ENCODE measurements at places on chromosomes 3 and 15.

- DNase-seq = no peak
Measured at GRCh38 chr3:105799286-105799685, 69.5 kb downstream of the CBLB start.

DNA sequence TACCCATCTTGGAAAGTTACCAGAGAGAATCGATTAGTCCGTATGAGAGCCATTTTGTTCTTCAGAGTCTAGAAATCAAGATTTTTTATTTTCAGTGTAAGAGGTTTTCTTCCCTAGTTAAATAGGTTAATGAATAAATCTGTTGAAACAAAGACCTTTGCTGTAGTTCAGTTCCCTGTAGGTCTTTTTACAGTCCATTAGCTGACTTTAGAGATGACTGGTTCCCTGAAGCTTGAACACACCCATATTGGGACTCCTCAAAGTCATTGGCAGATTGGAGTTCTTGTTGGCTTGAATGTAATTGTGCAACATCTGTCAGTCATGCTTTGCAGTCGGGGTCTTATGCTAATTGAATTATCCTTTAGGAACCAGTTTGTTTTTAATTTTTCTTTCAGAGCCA is 45.3 kb downstream of the SEMA6D start:
- DNase-seq = no peak

- DNase-seq = no peak
Measured at GRCh38 chr3:87575550-87575949, 299.2 kb upstream of the POU1F1 start.

GRCh38 chr3:136624371-136624770 is 127.8 kb downstream of the STAG1 start:
- DNase-seq = no peak

DNA sequence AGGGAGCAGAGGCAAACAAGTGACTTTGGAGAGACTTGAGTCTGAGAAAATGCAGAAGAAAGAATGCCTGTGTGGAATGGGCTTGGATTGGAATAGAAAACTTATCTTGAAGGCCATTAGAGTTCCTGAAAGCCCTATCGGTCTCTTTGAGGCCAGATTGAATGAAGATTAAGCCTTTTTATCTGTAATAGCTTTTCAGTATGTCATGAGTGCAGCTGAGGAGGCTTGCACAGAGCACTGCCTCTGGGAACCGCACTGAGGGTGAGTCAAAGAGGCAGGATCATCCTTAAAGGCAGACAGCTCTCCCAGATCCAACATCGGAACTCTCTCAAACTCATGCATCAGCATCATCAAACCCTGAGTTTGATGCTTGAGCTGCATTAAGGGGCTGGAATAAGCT is 515.2 kb downstream of the NTRK3 start:
- no peak for DNase-seq

- no peak for DNase-seq
Measured at GRCh38 chr15:88652456-88653199, 13.8 kb downstream of the ISG20 start.

- DNase-seq = no peak
Measured at GRCh38 chr15:41051139-41051538, 64.9 kb downstream of the INO80 start.

GRCh38 chr3:41131224-41131623 is 68.1 kb upstream of the CTNNB1 start:
- DNase-seq = no peak

DNA sequence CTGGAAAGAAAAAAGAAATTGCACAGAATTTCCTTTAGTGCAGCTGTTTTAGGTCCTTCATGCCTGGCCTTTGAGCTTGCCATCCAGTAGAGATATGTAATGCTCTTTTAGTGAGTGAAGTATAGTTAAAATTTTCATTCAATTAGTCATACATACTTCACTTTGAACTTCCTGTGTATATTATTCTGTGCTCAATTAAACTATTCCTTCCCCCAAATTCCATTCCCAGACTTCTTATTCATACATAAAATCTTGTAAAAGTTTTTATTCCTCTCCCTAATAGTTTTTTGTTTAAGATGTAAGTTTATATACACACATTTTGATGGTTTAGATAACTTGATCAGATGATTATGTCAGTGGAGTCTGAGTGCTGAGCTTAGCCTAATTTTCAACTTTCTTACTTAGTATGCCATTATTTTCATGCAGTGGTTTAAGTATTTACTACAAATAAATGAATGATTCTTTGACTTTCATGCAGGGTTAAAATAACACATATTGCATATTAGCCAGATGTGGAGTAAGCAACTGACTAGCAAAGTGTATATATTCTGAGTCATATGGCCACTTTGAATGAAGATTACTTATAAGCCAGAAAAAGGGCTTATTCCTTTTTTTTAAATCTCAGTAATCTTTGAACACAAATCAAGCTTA is 42.5 kb upstream of the ABHD10 start:
- DNase-seq = no peak

GRCh38 chr15:87645723-87646122 is 610.8 kb downstream of the NTRK3 start:
- no peak for DNase-seq

GRCh38 chr3:133937061-133937686 is 41.5 kb upstream of the RAB6B start:
- no peak for DNase-seq

- DNase-seq = no peak
Measured at GRCh38 chr15:42604894-42605744, 29.7 kb downstream of the STARD9 start.

GRCh38 chr3:69282181-69282580 is 103.7 kb downstream of the FRMD4B start:
- no peak for DNase-seq

DNA sequence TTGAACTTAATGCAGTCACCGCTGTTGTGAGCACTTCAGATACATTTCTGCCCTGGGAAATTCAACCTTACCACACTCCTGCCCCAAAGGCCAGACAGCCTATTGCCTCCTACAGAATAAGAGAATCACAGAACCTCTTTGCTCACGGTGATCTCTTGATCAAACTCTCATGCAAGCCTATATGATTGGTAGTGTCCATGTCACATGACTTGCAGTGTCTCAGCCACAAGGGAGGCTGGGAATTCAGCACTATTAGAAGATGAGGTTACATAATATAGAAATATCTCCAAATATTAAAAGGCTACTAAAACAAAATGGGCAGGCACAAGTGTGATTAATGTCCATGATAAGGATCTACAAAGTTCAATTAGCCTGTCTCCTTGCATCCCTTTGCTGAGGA is 3.8 kb upstream of the PCOLCE2 start:
- DNase-seq = no peak

DNA sequence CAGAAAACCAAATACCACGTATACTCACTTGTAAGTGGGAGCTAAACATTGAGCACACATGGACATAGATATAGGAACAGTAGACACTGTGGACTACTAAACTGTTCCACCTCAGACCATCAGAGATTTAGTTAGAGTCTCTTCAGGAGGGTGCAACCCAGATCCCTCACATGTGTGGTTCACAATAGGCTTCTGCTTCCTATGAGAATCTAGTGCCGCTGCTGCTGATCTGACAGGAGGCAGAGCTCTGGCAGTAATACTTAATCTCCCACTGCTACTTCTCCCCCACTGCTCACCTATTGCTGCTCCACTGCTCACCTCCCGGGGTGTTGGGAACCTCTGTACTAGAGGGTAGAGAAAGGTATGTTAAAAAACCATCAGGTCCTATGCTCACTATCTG is 533.3 kb downstream of the NSUN3 start:
- DNase-seq = no peak

- no peak for DNase-seq
Measured at GRCh38 chr15:71239592-71240364, 124.5 kb downstream of the THSD4 start.

DNA sequence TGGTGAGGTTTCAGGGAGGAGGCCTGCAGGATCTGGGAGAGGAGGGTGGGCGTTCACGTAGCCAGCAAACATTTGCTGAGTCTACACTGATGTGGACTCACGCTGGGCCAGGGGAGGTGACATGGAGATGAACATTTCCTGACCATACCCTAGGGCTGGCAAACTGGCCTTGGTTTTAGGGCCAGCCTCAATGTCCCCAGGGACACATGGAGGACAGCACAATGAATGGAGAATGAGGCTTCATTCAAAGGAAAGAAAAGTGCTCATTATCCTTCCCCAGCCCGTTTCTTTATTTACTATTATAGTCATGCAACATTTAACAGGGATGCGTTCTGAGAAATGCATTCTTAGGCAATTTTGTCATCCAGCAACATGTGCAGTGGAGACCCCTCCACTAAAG is 26.8 kb downstream of the ACAN start:
- no peak for DNase-seq

- DNase-seq = no peak
Measured at GRCh38 chr3:159971311-159971710, 17.3 kb upstream of the IL12A start.

GRCh38 chr15:79944622-79945021 is 26.4 kb downstream of the BCL2A1 start:
- DNase-seq = no peak

All from esophagus squamous epithelium (tissue), 5 donors.